ENCODE measurements at places on chromosomes 6 and 20. TPM values are rescaled to one million over a fixed set of nuclear protein-coding genes. Genes with fewer than 3 reads are reported as not detected.

Gene NTSR1
- total RNA-seq = 0.11 TPM

Gene ANKRD66
- total RNA-seq = not detected

Gene NKAPL
- total RNA-seq = 0.13 TPM

Gene SSTR4
- not detected for total RNA-seq

Gene MAK
- total RNA-seq = 0.20 TPM

Gene ME1
- 7.8 TPM for total RNA-seq

Gene FOXF2
- not detected for total RNA-seq

Gene ZC2HC1B
- not detected for total RNA-seq

Gene PNISR
- 134 TPM for total RNA-seq

Gene SNAP91
- total RNA-seq = 1.4 TPM

Measured in H9 (cell line).